GM12891 (cell line): ENCODE measurements at places on chromosomes 3 and 15.

- no peak for DNase-seq
Measured at GRCh38 chr3:15420871-15421270, 6.5 kb downstream of the METTL6 start.

DNA sequence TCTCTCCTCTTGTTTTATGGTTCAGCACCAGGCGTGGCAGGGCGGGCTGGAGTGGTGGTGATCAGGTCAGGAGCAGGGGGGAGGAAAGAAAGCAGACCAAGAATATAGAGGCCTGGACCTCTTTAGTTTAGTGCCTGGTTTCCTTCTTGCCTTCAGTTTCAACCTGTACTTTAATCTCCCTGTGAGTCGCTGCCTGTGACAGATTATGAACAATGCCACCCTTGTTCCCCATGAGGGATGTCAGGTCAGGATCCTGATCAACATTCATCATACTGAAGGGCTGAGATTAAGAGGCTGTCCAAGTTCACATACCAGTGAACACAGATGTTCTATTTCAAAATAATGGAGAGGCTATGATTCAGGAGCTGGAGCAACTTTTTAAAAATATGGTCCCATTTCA is 11.4 kb downstream of the ENTPD3 start:
- DNase-seq: no peak

DNA sequence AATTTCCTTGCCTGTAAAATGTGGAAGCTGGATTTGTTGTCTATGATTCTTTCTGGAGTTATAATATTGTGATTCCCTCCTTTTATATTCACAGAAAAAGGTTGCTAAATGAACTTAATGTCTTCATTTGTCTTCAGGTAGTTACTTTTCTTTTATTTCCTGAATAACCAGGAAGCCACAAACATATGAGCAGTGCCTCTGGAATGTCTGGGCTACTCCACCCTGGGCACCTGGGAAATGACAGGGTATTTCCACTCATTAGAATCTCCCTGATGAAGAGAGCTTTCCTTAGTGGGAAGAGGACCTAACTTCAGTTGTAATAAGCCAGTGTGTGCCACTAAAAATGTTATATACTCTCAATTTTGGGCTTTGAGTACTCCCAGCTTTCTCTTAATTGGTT is 3.8 kb upstream of the SLMAP start:
- DNase-seq: no peak

DNA sequence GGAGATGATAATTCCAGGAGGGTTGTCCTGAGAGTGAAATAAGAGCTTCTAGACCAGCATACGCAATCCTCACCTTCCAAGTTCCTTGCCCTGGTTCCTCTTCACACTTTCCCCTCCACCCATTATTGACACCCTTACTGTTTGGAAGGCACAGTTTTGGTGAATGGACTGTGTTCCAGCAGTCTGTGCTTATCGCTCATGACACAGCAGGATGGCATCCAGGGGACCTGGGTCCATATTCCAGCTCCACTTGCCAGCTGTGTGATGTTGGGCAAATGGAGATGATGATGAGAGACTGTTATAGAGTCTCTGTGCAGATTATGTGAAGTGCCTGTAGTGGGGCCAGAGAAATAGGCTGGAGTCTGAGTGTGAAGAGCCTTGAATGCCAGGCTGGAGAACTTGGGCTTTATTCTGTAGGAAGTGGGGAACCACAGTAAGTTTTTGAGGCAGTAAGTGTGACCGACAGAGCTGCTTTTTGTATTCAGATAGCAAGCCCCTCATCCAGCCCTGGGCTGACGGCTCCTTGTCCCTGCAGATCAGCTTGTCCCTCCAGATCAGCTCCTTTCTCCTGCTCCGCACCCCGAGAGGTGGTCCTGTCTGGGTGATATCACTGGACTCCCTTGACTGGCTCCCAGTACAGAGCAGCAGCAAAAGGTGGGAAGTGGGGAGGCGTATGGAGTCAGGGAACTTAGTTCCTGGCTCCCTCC is 8.1 kb downstream of the KBTBD13 start:
- DNase-seq: no peak

- DNase-seq: no peak
Measured at GRCh38 chr15:39621210-39621609, 40.3 kb downstream of the THBS1 start.

- DNase-seq: no peak
Measured at GRCh38 chr15:89136818-89137772, 48.8 kb downstream of the ABHD2 start.

GRCh38 chr15:40799523-40799922 is 7.4 kb upstream of the ZFYVE19 start:
- no peak for DNase-seq

- DNase-seq: no peak
Measured at GRCh38 chr3:192422321-192422996, 304.9 kb downstream of the FGF12 start.

- DNase-seq: no peak
Measured at GRCh38 chr15:60395276-60396011, 2.3 kb downstream of the ANXA2 start.

DNA sequence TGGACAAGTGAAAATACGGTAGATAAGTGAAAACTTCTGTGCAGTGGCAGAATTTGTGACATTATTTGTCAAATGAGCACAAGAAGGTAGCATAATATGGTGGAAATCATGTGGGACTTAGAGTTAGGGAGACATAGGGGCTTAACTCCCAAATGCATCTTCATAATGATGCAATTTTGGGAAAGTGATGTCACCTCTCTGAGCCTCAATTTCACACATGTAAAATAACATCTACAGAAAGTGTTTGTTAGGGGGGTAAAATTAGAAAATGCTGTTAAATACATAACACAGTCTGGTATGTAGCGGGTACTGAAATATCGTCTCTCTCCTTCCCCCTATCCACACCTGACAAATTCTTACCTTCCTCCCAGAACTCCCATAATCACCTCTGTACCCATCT is 52.9 kb upstream of the CAPN7 start:
- no peak for DNase-seq

DNA sequence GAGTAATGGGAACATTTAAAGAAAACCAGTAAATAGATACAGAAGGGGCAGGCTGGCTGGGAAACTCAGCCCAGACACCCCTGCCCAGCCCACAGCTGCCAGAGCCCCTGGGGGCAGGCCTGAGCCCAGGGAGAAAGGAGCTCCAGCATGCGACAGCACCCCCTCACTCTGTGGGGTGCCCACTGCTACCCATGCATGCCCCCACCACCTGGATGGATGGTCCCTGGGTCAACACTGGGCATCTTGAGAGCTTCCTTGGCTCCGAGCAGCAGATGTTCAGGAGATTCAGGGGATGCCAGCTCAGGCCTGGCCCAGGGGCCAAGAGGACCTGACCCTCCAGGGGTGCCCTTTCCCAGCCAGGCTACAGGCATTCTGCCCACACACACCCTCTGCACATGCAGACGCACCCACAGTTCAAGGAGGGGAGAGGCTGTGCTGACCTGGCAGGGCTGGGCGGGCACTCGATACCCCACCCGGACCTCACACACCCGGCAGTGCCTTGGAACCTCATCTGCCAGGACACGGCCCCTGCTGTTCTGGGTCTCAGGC is 31.5 kb downstream of the PTH1R start:
- no peak for DNase-seq

GRCh38 chr15:81091889-81092558 is 42.0 kb upstream of the CFAP161 start:
- DNase-seq: no peak

- DNase-seq: no peak
Measured at GRCh38 chr3:8875836-8876235, 87.4 kb downstream of the RAD18 start.

DNA sequence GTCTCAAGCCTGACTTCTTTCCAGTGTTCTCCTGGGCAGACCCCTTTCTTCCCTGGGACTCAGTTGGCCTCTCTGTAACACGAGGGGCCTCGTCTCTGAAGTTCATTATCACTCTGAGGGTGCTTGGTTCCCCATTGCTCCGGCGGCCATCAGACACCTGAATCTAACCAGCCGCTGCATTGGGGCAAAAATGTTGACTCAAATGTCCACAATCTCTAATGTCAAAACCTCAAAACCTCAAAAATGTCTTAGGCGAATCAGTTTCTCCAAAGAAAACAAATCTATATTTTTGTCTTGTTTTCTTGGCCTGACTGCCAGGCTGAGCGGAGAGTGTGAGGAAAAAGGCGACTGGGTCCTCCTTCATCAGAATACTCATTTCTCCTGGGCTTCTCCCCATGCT is 220.7 kb downstream of the VPS13C start:
- DNase-seq: no peak

- DNase-seq: no peak
Measured at GRCh38 chr15:47652328-47652727, 65.0 kb upstream of the SEMA6D start.

DNA sequence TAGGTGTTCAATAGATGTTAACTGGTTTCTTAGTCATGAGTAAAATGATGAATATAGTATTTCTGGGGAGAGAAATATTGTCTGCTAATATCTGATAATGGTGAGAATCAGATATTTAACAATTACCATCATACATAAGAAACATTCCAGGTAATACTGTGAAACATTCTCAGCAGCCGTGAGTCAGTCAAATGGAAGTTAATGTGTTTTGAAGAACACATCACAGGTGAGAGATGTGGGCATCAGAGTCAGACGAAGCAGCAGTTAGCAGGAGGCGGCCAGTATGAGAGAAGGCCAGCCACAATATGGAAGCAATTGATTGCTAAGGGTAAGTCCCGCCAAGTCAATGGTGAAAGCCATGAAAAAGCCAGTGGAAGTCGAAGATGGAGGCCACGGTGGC is 1035.9 kb downstream of the TUSC7 start:
- DNase-seq: no peak

- no peak for DNase-seq
Measured at GRCh38 chr15:45146405-45146804, 16.6 kb downstream of the DUOX1 start.

DNA sequence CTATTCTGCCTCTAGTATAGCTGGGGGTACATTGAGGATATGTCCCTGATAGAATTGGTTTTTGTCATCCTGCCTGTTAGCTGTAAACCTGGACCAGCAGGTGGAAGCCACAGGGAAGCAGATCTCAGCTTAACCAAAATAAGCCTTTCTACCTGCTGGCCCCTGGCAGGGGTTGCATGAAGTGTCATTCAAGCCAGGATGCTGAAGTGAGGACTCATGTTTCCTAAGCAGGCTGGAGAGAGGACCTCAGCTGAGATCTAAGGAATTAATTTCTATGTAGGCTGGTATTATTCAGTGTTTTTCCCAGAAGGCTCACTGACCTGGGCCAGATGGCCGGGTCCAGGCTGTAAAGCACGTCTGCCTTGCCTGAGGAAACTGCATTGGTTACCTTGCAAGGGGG is 128.9 kb downstream of the MEGF11 start:
- DNase-seq: no peak
